ENCODE measurements at places on chromosomes 16 and 17.

DNA sequence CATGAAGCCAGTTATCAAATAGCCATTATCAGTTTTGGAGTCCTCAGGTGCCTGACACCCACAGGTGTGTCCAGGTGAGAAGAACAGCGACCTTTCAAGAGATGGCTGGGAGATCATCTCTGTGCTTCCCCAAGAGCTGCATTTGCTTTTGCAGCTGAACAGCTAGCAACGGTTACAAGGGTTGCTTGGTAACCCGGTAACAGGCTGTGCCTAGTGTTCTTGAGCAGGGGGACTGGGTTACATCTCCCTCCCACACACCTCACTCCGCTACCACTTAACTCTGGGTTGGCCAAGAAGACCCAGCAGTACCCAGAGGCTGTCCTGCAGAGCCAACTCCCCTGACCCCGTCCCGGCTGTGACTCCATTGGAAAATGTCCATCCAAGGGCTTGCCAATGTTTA lies 147.0 kb downstream of the SLC39A11 start:
- H3K4me3 ChIP-seq = no peak overlapping the region
- no peak overlapping the region for H3K27ac ChIP-seq
- H3K27me3 ChIP-seq = no peaks in the 10 kb centered on the region

DNA sequence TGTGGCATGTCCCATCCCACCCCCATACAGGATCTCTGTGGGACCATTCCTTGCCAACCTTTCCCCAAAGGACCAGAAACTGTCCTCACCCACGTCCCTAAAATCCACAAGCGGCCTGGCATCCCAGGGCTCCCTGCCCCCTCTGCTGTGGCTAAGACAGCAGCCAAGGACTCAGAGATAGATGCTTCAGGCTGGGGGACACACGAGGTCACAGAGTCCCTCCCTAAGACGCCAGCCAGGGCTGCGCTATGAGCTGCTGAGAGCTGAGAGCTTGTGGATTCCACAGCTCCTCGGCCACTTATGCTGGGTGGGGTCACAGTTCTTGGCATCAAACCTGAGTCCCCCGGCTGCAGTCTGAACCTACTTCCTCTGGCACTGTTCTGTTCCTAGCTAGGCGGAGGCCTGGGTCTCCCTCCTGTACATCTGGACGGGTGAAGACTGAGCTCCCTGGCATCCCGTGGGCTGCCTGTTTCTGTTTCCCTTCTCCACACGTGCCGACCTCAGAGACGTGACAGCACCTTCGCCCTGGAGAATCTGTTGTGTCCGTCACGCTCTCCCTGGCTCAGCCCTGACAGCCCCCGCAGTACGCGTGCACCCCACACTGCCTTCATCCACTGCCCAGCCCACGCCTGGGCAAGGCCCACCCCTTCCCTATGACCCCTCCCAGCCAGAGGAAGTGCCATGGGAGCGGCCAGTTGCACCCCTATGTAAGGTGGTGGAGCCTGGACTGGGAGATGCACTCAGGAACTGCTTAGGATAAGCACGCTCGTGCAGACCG lies 61.2 kb downstream of the ENGASE start:
- H3K4me1 ChIP-seq = no peaks in the 10 kb centered on the region
- H3K27ac ChIP-seq = no peak overlapping the region
- no peak for DNase-seq

- no peaks in the 10 kb centered on the region for H3K27me3 ChIP-seq
- no peak overlapping the region for H3K4me3 ChIP-seq
These were observed 32.3 kb downstream of the GRB7 start for GRCh38 chr17:39769974-39770587.

GRCh38 chr17:50620237-50620636 lies 14.4 kb upstream of the ABCC3 start:
- no peak for DNase-seq
- H3K4me3 ChIP-seq = no peak overlapping the region
- no peaks in the 10 kb centered on the region for H3K36me3 ChIP-seq
- H3K27me3 ChIP-seq = no peaks in the 10 kb centered on the region
- no peak overlapping the region for H3K27ac ChIP-seq

DNA sequence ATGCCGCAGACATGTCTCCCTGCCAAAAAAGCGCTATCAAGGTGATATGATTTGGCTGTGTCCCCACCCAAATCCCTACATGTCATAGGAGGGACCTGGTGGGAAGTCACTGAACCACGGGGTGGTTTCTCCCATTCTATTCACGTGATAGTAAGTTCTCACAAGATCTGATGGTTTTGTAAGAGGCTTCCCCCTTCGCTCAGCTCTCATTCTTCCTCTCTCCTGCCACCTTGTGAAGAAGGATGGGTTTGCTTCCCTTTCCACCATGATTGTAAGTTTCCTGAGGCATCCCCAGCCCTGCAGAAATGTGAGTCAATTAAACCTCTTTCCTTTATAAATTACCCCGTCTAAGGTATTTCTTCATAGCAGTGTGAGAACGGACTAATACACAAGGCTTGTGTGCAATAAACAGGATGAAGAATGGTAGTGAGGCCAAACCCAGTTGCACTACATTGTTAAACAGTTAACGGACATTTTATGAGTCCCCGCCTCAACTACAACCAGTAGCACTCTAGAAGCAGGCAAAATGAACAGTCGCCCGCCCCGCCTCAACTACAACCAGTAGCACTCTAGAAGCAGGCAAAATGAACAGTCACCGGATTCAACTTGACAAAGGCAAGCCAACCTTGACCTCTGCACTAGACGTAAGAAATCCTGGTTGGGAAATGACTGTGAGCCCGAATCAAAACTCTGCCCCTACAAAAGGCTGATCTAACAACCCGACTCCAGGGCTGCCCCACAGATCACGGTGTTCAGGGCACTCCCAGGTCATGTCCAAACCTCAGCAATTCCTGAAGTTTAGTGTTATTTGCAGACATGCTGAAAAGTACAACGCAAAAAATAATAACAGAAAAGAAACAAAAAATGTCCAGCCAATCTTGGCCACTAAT lies 26.3 kb downstream of the VPS53 start:
- no peak for DNase-seq
- H3K36me3 ChIP-seq = peaks cover 18% of the 10 kb centered on the region
- no peak overlapping the region for H3K27ac ChIP-seq

- DNase-seq = no peak
- H3K4me1 ChIP-seq = no peaks in the 10 kb centered on the region
- H3K36me3 ChIP-seq = no peaks in the 10 kb centered on the region
- H3K4me3 ChIP-seq = no peak overlapping the region
- H3K27ac ChIP-seq = no peak overlapping the region
These were observed 157.1 kb upstream of the WSCD1 start for GRCh38 chr17:5913032-5913531.

- no peaks in the 10 kb centered on the region for H3K4me1 ChIP-seq
- no peak for DNase-seq
- H3K4me3 ChIP-seq = no peak overlapping the region
- no peak overlapping the region for H3K27ac ChIP-seq
- no peaks in the 10 kb centered on the region for H3K27me3 ChIP-seq
- no peaks in the 10 kb centered on the region for H3K36me3 ChIP-seq
These were observed 52.7 kb upstream of the FOXF1 start for GRCh38 chr16:86457501-86458148.

- DNase-seq = peak; percentile 54
- peak overlapping the region; percentile 71 for H3K27ac ChIP-seq
- peaks cover 14% of the 10 kb centered on the region for H3K36me3 ChIP-seq
- H3K4me3 ChIP-seq = no peak overlapping the region
These were observed 5.7 kb downstream of the CCDC102A start for GRCh38 chr16:57530522-57531252.

DNA sequence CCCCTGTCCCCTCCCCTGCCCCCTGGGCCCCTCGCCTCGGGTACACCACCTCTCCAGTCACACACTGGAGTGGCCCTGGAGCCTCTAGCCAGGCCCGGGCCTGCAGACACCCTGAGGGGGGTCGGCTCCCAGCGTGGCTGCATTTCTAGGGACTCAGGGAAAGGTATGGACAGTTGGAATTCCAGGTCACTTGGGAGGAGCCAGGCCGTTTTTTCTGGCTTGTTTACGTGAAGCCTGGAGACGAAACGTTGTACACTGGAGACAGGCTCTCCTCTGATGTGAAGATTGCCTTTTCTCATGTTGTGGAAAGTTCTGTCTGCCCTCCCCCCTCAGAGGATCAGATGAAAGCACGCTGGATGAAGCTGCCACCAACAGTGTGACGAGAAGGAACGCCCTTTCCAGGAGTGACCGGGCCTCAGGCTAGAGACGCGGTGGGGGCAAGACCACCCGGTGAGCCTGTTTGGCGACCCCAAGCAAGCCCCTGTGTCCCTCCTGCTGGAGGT lies 4.0 kb upstream of the PPP1R27 start:
- H3K4me3 ChIP-seq = no peak overlapping the region
- no peak overlapping the region for H3K27ac ChIP-seq
- no peak for DNase-seq
- no peaks in the 10 kb centered on the region for H3K27me3 ChIP-seq
- peaks cover 13% of the 10 kb centered on the region for H3K36me3 ChIP-seq

Data from ascending aorta (tissue), 2 donors.